ENCODE measurements at places on chromosomes 1 and 21.

- DNase-seq: no peak
These were observed 19.8 kb downstream of the ASPM start for GRCh38 chr1:197126691-197127090.

DNA sequence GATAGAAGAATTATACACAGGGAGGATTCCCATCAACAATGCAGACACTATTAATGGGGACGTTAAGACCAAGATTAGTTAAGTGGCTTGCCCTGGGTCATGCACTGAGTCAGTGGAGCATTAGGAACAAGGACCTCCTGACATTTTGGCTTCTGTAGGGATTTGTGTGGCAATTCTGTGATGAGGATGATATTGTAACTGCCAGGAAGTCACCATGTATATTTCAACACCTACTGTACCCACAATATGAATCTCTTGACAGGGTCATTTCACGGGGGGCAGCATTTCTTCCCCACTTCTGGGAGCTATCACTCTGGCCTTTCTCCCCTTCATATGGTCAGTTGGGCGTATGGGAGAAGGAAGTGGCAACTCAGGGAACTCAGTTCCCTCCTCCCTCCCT lies 134.9 kb downstream of the RUNX1 start:
- no peak for DNase-seq

DNA sequence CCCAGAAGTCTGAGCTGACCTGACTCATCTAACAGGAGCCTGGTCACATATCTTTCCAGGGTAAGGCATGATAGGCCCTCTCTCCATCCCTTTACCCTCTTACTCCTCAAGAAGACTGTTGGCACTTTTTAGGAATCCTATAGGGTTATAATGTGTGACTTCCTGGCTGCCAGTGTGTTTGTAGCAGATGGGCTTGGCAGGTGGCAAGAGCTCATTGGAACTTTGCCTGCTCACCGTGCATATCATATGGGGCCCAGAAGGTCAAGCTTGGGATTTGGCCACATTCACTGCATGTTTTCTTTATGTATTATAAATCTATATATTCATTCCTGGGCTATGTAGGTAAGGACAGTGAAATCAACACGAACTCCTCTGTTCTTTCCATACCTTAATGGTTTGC lies 5.2 kb downstream of the KAZN start:
- no peak for DNase-seq

DNA sequence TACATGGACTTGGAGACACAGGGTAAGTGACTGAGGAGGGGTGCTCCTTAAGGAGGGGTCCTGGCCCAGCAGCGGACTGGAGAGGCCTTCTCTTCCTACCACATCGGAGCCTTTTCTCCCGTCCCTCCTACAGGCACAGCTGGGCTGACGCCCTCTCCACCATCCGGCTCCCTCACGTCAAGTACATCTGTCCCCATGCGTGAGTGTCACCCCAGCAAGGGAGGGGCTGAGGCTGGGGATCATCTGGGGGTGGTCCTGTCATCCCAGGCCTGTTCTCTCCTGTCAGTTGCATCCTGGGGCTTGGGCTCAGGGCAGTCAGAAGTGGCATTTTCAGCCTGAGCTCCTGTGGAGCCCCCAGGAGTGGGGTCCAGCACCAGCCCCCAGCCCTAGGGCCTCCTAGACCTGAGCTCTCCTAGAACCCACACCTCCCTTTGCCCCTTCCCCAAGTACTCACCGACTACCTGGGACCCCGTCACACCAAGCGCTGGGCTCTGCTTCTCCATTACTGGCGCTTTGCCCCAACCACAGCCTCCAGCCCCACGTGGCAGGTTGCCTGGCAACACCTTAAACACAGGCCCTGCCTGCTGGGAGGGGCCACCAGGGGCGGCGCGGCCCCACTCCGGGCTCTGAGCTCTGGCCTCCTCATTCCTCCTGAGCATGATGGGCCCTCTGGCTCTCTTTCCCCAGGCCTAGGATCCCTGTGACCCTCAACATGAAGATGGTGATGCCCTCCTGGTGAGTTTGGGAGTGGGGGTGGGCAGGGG lies 2.3 kb downstream of the LYPLA2 start:
- DNase-seq: no peak

- DNase-seq: no peak
These were observed 26.3 kb upstream of the IER5 start for GRCh38 chr1:181061891-181062835.

GRCh38 chr1:9449110-9449627 lies 90.1 kb upstream of the SLC25A33 start:
- DNase-seq: no peak

DNA sequence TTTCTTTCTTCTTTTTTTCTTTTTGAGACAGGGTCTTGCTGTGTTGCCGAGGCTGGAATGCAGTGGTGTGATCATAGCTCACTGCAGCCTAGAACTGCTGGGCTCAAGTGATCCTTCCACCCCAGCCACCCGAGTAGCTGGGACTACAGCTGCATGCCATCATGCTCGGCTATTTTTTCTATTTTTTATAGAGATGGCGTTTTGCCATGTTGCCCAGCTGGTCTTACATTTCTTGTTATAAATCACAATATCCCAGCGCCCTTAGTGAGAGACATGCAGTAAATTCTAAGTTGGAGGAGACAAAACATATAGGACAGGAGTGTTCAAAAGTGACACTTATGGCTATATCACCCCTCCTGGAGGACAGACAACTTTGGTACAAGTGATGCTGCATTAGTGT lies 31.3 kb upstream of the ACTN2 start:
- no peak for DNase-seq

GRCh38 chr1:214216021-214216420 lies 64.9 kb upstream of the SMYD2 start:
- DNase-seq: no peak

GRCh38 chr1:198211696-198212095 lies 54.9 kb downstream of the NEK7 start:
- no peak for DNase-seq

DNA sequence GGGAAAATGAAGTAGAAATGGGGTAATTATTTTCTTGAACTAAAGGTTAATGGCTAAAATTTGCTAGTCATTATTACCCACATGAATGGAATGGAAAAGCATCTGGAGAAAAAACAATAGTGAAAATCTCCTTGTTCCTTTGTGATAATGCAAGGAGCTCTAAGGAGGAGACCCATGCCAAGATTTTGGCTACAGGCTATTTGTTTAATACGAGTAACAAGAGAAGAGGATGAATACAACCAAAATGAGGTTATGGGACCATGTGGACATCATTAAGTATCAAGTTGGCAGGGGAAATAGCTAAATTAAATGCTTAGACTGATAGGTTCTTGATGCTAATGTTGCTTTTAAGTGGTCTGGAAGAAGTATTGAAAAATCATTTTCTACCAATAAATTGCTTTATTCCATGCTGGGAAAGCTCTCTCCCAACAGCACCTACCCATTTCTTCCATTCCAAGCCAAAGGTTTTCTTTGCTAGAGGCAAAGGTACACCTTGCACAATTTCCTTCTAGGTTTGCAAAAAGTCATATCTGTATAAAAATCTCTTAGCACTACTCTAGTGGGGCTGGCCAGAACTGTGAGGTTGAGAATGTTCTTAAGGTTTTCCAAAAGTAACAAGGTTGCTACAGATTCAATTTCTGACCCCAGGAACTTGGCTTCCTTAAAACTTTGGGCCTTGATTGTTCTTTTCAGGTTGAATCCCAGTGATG lies 100.2 kb downstream of the SMYD2 start:
- DNase-seq: no peak

DNA sequence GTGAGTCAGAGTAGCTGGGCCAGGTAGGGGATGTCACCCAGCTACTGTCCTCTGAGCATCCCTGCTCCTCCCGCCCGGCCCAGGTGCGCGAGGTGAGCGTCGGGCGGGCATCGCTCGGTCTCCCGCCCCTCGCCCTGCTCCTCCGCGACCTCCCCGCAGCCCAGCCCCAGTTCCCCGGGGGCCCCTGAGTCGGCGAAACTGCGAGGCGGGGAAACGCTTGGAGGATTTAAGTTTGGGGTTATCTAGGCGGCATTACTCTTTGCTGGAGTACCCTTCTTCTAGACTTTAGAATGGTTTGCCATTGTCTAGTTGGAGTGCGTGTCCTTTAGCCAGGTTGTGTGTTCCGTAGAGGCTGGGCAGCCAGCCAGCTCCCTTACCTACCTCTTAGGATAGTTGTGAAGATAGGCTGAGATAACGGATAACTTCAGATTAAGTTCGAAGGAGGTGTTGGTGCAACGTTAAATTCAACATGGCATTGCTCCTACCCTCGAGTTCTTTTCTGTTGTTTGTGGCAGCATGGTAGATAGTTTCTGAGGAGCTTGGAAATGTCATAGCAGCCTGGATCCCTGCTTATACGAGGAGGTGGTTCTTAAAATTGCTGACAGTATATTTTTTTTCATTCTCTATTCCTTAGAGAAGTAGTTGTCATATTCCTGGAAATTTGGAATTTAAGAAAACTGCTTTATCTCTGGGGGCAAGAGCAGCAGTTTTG lies 697 bp downstream of the AGO3 start:
- DNase-seq: peak; percentile 9

- DNase-seq: no peak
These were observed 694 bp upstream of the MRPL9 start for GRCh38 chr1:151763990-151764389.

DNA sequence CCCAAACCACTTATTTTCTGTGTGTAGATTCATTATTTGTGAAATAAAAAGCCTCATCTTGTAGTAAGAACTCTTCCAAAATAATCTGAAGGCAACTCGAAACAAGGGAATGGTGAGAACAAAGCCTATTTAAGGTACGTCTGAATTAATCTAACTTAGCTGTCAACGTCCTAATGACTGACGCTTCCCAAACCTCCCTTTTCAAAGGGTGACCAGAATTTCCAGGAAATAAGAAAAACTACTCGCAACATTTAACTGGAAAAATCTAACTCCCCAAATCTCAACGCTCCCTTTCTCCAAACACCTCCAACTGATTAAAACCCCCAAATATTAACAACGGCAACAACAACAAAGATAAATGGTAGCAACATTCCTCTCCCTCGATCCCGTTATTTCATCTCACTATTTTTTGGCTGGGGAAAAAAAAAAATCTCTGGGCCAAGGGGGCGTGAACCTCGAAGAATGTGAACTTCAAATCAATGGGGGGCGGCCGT lies 693 bp downstream of the SRSF10 start:
- no peak for DNase-seq

DNA sequence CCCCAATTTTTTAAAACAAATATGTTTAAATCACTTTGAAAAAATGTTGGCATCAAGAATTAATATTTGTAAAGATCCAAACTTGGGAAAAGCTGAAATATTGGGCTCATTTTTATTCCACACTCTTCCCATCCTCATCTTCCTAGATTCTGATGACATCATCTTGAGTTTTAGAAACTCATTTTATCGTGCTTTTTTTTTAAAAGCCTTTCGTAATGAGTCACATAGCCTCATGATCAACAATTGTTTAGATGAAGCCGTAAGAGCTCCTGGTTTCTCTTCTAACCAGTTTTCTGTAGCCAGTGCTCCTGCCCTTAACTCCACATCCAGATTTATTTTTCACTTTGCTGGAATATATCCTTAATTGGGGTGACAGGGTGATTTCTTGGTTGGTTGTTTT lies 78.6 kb downstream of the POFUT2 start:
- DNase-seq: no peak

DNA sequence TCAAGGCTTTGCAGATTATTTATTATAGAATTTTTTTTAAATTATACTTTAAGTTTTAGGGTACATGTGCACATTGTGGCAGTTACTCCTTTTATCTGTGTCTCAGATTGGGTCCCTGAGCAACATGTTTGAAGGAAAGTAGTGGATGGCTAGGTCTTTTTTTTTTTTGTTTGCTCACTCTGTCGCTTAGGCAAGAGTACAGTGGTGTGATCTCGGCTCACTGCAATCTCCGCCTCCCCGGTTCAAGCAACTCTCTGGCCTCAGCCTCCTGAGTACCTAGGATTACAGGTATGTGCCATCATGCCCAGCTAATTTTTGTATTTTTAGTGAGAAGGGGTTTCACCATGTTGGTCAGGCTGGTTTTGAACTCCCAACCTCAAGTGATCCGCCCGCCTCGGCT lies 39.6 kb upstream of the KIF21B start:
- DNase-seq: no peak

DNA sequence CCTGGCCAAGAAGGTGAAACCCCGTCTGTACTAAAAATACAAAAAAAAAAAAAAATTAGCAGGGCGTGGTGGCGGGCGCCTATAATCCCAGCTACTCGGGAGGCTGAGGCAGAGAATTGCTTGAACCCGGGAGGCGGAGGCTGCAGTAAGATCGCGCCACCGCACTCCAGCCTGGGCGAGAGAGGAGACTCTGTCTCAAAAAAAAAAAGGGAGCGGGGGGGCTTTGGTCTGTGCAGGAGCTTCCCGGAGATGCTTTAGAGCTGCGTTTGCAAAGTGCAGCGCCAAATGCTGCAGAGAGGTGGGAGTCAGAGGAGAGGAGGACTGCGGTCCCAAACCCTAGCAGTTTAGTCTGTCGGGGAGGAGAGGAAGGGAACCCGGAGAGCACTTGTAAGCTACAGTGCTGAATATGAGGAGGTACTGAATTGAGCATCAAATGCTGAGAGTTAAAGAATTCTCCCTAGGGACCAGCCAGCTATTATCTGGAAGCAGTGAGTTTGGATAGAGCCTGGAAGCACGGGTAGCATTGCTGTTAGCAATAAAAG lies 569 bp downstream of the FALEC start:
- no peak for DNase-seq

GRCh38 chr1:12491656-12492055 lies 126.4 kb downstream of the DHRS3 start:
- no peak for DNase-seq

GRCh38 chr1:97351846-97352245 lies 569.0 kb downstream of the DPYD start:
- no peak for DNase-seq

DNA sequence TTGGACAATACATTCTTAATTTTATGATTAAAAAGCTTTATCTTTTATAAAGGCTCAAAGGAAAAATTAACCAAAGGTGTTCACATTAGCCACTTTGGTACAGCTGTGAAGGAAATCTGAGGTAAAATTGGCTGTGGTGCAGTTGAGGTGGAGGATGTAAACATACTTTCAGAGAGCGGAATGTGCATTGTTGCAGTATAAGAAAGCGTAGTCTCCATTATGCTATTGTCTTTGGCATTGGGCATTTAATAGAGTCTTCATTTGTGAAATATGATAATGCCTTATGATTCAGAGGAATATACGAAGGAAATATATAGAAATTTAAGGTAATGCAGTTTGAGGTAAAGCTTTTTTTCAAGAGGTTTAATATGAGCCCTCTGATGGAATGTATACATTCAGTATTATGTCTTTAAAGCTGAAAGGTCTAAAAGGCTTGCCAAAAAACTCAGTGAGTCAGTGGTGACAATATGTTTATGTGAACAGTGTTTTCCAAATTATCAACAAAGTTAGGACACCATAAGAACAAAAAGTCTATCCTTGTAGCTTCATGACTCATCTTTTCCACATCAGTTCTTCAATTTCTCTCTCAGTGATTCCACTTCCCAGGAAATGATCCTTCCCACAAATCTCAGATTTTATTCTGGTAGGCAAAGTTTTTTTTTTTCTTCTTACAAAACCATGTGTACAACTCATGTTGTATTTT lies 26.9 kb upstream of the DDR2 start:
- DNase-seq: peak; percentile 27

GRCh38 chr1:198776602-198777029 lies 137.8 kb downstream of the PTPRC start:
- peak; percentile 50 for DNase-seq

All from HS-27A (cell line).